ENCODE measurements at places on chromosomes 13 and 19.
A peak's percentile ranks its signal among the peaks of the same experiment; 100 is the strongest.

DNA sequence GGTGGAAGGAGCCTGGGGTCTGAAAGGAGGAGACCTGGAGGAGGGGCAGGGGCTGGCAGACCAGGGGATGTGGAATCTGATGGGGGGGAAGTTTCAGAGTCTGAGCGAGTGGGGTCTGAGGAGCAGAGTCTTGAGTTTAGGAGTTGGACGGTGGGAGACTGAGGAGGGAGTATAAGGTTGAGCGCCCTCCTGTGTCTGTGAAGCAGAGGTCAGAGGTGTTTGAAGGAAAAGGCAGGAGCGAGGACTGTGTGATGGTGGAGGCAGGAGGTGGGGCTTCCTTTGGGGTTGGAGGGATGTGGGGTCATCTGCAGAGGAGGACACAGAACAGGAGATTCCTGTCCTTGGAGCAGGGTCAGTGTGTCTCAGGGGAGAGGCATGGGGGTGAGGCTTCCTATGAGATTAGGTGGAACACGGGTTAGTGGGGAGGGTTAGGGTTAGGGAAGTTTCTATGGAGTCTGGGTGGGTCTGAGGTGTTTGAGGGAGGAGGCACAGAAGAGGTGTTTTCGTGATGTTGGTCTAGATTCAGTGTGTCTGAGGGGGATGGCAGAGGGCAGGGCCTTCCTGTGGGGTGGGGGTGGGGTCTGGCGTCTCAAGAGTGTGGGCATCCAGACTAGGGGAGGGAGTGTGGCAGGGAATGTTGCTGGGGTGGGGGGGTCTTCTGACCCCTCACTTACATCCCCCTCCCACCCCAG, 8.3 kb downstream of the RYR1 start:
- DNase-seq = no peak

DNA sequence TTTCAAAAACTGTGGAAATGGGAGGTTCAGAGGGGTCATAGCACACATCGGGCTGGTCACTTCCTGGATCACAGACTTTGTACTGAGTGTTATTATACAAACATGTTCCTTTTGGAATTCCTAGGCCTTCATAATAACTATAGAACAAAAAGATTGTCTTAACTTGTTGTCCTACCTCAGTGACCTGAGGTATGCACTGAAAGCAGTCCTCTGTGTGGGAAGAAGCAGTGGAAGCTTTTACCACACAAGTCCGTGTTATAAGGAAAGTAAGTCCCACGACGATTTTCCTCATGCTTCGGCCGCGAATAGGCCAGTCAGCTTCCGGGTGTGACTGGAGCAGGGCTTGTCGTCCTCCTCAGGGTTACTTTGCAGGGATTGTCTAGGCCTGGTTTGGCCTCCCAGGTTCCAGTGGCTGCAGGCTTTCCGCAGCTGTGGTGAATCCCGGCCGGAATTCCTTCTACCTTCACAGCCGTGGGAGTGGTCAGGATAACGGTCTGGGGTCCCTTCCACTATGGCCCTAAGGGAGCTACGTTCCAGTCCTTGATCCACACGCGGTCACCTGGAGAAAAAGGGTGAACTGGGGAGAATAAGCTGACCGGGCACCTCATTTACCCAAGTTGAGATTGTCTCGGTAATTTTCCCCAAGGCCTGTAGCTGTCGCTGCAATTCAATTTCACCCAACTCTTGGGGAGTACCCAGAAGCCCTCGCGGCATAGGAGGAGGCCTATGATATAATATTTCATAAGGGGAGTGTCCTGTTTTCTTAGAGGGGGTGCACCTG, 16.0 kb downstream of the NAPSA start:
- DNase-seq = no peak

- DNase-seq = no peak
Observed at GRCh38 chr13:112141643-112142400, 74.9 kb downstream of the SOX1 start.

- DNase-seq = no peak
Observed at GRCh38 chr13:111033172-111034130, 81.7 kb upstream of the ARHGEF7 start.

- DNase-seq = peak; percentile 56
Observed at GRCh38 chr13:109271555-109272541, 514.5 kb downstream of the IRS2 start.

DNA sequence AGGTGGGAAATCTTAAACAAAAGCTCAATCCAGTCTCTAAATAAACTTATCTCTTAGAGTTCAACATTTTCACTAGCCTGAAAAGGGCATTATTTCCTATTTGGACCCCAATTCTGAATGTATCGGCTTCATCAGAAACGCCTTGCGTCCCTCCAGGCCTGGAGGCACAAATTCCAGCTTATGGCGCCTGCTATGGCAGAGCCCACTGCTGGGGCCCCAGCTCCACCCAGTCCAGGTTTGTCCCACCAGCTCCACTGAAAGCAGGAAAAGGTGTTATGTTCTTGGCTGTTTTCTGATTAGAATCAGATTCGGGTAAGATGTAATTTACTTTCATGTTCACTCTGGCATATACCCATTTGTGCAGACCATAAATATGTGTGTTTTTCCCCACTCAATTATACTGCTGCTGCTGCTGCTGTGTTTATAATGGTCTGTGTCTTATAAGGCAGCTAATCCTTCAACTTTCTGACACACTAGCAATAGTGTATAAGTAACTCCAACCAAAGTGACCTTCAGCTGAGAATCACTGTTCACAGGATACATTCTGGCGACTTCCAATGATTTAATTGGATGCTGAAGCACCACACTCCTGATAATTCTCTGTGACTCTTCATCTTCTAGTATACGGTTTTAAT, 6.4 kb downstream of the IRS2 start:
- DNase-seq = no peak

- no peak for DNase-seq
Observed at GRCh38 chr13:113406321-113407102, 42.6 kb upstream of the GRTP1 start.

- DNase-seq = peak; percentile 7
Observed at GRCh38 chr13:51283371-51283770, 56.1 kb upstream of the SERPINE3 start.

DNA sequence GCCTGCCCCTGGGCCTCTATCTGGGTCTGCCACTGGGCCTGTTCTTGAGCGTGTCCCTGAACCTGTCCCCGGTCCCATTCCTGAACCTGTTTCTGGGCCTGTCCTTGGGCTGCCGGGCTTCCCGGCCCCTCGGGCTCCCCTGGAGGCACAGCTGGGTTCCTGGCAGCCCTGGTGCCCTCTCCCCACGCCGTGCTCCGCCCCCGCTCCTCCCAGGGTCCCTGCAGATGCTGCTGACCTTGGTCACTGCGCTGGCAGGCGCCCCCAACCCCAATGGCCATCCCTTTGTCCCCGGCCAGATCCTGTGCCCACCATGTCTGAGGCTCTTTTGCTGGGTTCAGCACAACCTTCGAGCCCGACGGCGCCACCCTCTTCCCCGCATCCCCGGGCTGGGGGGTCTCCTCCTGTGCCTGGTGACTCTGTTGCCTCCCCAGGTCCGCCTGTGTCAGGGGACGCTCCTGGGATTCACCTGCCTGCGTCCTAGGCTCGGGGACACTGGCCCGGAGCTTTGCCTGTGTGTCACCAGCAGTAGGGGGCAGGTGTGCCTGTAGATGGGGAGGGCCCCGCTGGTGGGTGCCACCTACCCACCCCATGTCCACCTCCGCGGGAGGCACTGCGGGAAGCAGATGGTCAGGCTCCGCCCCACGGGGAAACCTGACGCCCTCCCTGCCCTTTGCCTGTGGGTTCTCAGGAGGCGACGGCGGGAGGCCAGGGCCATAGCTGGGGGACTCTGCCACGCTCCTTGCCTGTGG, 41.0 kb upstream of the GRTP1 start:
- no peak for DNase-seq

DNA sequence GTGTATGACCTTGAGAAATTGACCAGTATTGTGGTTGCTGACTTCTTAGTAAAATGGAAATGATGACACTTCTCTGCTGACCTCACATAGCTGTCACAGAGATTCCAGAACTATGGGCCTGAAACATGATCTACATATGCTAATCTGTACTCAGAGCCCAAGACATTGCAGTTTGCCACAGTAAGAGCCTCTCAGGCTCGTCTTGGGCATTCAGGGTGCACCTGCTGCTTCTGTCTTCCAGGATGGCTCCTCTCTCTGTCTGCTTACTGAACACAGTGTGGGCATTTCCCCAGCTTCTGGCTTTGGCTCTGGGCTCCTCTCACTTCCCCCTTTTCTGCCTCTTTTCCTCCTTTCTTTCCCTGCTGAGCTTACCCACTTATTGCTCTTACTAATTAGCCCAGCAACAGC, 22.3 kb upstream of the SLC46A3 start:
- no peak for DNase-seq

DNA sequence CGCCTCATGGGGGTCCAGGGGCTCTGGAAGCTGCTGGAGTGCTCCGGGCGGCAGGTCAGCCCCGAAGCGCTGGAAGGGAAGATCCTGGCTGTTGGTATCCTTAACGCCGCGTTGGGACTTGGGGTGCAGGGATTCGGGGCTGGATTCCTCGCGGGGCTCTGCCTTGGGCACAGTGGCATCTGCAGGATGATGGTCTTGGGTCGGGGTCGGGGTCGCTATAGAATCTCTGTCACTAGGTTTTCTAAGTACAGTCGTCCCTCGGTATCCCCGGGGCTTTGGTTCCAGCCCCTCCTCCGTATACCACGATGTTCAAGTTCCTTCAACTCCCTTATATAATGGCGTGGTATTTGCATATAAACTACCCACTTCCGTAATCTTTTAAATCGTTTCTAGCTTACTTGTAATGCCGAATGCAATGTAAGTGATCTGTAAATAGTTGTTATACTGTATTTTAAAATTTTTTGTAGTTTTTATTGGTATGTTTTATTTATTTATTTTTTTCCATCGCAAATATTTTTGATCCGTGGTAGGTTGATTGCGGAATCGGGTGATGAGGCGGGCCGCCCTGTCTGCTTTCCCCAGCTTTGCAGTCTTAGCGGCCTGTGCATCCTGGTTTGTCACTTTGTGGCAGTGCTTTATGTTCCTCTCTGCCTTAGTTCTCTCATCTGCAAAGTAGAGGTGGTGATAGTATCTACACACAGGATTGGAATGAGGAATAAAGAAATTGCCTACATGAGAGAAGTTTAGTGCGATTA, 606 bp downstream of the ERCC5 start:
- DNase-seq = no peak
